ENCODE measurements at places on chromosomes 16 and 17.

GRCh38 chr17:8060274-8060673 lies 21.4 kb downstream of the ALOX15B start:
- peak; percentile 17 for DNase-seq

GRCh38 chr17:10821054-10821453 lies 16.8 kb downstream of the PIRT start:
- no peak for DNase-seq

DNA sequence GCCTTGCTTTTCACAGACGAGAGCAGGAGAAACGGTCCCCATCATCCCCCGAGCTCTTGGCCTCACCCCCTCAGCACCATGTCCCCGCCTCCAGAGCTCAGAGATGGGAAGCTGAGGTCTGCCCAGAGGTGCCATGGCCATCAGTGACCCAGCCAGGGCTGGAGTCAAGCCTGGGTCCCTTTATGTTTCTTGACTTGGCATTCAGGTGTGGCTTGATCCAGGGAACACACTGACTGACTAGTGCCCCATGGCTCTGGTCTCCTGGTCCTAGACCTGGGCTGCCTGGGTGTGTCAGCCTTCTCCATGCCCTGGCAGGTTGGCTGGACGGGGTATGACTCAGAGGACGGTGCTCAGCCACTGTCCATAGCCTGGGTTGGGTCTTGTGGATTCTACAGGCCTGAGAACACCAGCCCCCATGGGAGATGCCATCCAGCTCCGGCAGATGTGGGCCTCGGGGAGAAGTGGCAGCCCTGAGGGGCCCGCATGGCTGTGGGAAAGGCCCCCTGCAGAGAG lies 54.2 kb downstream of the ZFPM1 start:
- no peak for DNase-seq

- no peak for DNase-seq
Observed at GRCh38 chr16:64738321-64738960, 383.4 kb downstream of the CDH11 start.

All from stimulated activated CD8-positive, alpha-beta memory T cell treated with anti-CD3 and anti-CD28 coated beads, Interleukin-4, amount 100 ng/mL, for 1 hour (primary cell).